ENCODE measurements at places on chromosomes 5 and 9. TPM values are rescaled to one million over a fixed set of nuclear protein-coding genes. Genes with fewer than 3 reads are reported as not detected.
A peak's percentile ranks its signal among the peaks of the same experiment; 100 is the strongest.

FOXD4L5 gene
- total RNA-seq: 0.17 TPM

SERF1B gene
- 28.0 TPM for total RNA-seq

OGN gene
- not detected for total RNA-seq

AKNA gene
- total RNA-seq: 7.8 TPM

CXCL14 gene
- 51.1 TPM for total RNA-seq

ISOC1 gene
- 20.0 TPM for total RNA-seq

PANK3 gene
- total RNA-seq: 84.7 TPM

ROR2 gene
- 4.4 TPM for total RNA-seq

CSF2 gene
- total RNA-seq: 0.60 TPM

TMEM174 gene
- total RNA-seq: not detected

MTREX gene
- 138 TPM for total RNA-seq

SLC34A3 gene
- not detected for total RNA-seq

- no peak for DNase-seq
Measured at GRCh38 chr5:179919487-179920060, 11.9 kb upstream of the TBC1D9B start.

- peak; percentile 64 for DNase-seq
Measured at GRCh38 chr9:72271613-72272478, 93.2 kb downstream of the ZFAND5 start.

- DNase-seq: no peak
Measured at GRCh38 chr9:21781656-21782055, 20.8 kb upstream of the MTAP start.

DNA sequence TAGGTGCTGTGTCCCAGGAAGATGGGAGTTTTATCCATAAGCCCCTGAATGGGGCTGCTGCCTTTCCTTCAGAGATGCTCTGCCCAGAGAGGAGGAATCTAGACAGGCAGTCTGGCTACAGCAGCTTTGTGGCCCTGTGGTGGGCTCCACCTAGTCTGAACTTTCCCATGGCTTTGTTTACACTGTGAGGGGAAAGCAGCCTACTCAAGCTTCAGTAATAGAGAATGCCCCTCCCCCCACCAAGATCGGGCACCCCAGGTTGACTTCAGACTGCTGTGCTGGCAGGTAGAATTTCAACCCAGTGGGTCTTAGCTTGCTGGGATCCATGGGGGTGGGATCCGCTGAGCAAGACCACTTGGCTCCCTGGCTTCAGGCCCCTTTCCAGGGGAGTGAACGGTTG is 100.9 kb upstream of the DPYSL3 start:
- DNase-seq: no peak

- DNase-seq: no peak
Measured at GRCh38 chr9:34502891-34503290, 19.9 kb downstream of the ENHO start.

- DNase-seq: no peak
Measured at GRCh38 chr5:167947306-167947705, 344.1 kb upstream of the WWC1 start.

DNA sequence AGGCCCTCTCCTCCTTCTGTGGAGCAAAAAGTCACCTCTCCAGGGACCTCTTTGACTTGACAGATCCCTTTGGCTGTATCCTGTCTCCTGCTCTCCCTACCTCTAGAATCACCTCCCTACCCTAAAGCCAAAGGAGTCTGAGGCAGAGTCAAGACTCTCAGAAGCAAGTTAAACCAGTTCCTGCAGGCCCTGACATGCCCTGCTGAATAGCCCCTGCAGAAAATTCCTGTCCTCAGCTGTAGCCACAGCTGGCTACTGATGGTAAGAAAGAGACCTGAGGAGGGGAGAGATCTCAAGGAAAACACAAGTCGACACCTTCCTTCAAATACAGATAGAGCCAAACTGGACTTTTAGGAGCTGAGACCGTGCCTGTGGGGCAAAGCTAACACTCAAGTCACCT is 23.7 kb upstream of the UBAP2 start:
- peak; percentile 46 for DNase-seq

- DNase-seq: no peak
Measured at GRCh38 chr5:157236423-157236822, 29.5 kb upstream of the CYFIP2 start.

- DNase-seq: no peak
Measured at GRCh38 chr5:69224520-69224919, 10.2 kb upstream of the CDK7 start.

DNA sequence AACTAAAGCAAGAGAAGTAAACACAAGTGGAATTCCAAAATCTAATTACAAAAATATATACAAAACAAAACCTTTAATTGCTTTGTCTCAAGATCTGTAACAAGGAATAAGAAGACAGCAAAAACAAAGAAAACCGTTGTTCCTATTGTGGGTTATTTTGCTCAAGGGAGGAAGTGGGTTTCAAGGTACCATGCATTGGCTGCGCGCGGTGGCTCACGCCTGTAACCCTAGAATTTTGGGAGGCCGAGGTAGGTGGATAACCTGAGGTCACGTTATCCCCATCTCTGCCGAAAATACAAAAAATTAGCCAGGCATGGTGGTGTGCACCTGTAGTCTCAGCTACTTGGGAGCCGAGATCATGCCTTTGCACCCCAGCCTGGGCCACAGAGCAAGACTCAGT is 12.1 kb upstream of the IQGAP2 start:
- no peak for DNase-seq

- no peak for DNase-seq
Measured at GRCh38 chr5:61701877-61702602, 370.0 kb downstream of the ZSWIM6 start.

- peak; percentile 70 for DNase-seq
Measured at GRCh38 chr9:21812946-21813568, 10.6 kb downstream of the MTAP start.

- peak; percentile 38 for DNase-seq
Measured at GRCh38 chr9:85715587-85715986, 26.2 kb downstream of the AGTPBP1 start.

- DNase-seq: no peak
Measured at GRCh38 chr5:90153031-90153430, 256.5 kb downstream of the CETN3 start.

GRCh38 chr5:82873452-82873851 is 203.7 kb downstream of the TMEM167A start:
- no peak for DNase-seq

- DNase-seq: no peak
Measured at GRCh38 chr5:122788996-122789395, 14.1 kb downstream of the SNX2 start.

DNA sequence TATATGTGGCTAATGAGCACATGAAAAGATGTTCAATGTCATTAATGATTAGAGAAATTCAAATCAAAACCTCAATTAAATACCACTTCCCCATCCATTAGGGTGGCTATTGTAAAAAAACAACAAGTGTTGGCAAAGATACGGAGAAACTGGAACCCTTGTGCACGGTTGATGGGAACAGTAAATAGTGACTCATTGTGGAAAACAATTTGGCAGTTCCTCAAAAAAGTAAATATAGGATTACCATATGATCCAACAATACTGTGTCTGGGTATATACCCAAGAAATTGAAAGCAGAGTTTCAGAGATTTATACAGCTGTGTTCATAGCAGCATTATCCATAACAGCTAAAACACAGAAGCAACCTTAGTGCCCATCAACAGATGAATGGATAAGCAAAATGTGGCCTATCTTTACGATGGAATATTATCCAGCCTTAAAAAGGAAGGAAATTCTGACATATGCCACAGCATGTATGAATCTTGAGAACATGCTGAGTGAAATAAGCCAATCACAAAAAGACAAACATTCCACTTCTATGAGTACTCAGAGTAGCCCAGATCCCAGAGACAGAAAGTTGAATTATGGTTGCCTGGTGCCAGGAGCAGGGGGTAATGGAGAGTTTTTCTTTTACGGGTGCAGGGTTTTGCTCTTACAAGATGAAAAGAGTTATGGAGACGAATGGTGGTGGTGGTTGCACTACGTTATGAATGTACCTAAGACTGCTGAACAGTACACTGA is 41.4 kb upstream of the LRRC14B start:
- DNase-seq: no peak

DNA sequence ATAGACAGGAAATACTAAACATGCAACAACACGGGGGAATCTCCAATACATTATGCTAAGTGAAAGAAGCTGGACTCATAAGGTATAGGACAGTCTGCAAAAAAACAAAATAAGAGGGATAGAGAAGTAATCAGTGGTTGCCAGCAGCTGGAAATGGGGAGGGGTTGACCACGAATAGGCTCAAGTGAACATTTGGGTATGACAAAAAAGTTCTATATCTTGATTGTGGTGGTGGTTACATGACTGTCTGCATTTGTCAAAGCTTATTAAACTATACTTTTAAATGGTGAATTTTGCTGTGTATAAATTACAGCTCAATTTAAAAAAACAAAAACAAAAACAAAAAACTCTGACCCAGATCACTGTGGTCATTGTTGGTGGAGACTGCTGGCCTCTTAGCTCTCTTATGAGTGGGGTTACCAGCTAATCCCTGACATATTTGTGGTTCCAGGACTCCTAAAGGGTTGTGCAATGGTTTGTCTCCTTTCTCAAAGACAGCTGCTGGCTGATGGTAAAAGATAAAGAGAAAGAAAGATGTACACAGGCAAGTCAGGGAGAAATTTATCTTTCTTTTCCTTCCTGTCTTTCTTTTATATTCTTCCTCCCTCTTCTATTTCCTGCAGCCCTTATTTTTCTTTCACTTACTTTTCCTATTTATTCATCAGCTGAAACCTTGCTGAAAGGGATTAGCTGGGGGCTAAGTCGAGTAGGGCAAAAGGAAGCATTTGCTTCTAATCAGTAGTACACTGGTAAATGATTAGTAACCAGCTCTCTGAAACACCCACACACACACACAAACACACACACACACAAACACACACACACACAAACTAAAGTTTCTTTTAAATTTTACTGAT is 42.6 kb upstream of the APC start:
- peak; percentile 84 for DNase-seq

GRCh38 chr5:145294331-145294730 is 540.8 kb downstream of the PRELID2 start:
- DNase-seq: no peak

GRCh38 chr5:107444300-107444699 is 226.4 kb downstream of the EFNA5 start:
- DNase-seq: no peak

DNA sequence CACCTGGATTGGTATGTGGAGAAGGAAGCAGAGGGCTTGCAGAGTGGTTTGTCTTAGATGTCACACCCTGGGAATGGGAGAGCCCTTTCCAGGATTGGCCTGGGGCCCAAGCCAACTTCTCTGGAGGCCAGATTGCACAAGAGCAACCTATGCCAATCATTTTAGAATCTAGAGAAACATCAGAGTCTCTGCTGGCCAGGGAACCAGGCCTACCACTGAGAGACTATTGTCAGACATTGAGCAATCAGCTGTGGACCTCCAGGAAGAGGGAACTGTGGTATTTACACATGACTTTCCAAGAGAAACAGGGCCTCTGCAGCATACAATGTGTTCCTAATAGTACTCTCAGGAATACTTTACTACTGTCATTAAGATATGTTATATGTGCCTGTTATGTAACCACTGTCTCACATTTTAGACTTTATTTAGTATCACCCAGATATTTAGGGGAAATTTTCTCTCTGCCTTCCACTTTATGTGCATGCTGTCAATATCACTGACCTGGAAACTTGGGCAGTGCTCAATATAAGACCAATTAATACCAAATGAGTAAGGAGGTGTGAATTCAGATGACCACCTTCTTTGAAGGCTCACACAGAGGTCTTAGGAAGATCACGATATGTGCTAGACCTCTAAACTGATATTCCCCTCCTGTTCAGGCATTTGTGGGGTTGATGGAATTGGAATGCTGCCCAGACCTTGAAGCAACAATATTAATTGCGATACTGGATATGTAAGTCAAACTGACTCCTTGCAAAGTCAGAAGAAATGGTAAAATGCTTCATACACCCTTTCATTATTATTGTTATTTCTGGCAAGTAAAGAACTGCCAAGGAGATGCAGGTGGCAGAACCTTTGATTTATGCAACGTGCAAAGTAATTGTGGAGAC is 20.5 kb upstream of the CCL28 start:
- peak; percentile 99 for DNase-seq

DNA sequence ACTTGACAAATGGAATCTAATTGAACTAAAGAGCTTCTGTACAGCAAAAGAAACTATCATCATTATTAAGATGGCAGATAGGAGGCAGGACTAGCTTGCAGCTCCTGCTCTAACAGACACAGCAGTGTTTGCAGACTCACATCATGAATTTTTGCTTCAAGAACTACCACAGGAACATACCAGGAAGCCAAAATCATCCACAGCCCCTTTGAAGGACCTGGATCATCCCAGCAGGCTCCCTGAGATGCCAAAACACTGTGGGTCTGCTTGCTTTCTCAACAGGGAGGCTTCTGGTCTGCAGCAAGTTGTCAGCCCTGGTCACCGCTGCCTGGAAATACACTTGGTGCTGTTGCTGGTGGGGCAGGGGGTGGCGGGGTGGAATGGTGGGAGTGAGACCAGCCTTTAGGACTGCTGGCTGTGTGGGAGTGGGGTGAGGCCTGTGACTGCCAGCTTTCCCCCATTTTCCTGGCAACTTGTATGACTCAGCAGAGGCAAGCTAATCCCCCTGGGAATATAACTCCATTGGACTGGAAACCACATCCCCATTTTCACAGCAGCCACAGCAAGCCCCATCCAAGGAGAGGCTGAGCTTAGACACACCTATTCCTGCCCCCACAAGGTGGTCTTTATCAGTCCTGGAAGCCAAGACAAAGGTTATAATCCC is 533.8 kb upstream of the CYLC2 start:
- DNase-seq: peak; percentile 4

GRCh38 chr5:139758510-139759075 is 37.0 kb upstream of the PSD2 start:
- no peak for DNase-seq

DNA sequence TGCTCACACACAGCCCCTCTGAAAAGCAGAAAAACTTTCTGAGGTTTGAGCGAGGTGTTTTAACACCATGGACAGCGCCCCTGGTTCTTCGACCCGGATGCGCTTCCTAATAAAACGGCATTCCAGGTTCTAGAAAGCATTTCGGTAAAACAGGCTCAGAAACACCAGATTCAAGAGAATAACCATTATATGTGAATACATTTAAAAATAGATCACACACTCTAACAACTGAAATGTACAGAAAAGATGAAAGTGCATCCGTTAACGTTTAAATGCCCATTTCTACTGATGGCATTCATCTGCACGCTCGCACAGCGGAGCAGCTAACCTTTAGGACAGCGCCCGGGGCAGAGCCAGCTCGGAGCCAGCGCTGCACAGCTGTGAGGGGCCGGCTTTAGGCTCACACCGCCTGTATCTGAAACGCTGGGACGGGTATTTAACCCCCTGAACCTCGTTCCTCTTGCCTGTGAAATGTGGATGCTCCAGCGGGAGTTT is 26.3 kb upstream of the TENT4A start:
- DNase-seq: peak; percentile 42

GRCh38 chr5:38382898-38383297 is 124.5 kb downstream of the EGFLAM start:
- peak; percentile 69 for DNase-seq

- peak; percentile 41 for DNase-seq
Measured at GRCh38 chr9:15606643-15607472, 54.0 kb downstream of the CCDC171 start.

- DNase-seq: no peak
Measured at GRCh38 chr9:117622347-117622746, 81.9 kb upstream of the TLR4 start.

GRCh38 chr5:149788964-149789363 is 58.9 kb downstream of the PPARGC1B start:
- DNase-seq: no peak
